T-helper 2 cell treated with Interferon-gamma antibody and Interleukin-4, amounts not matched to agents 5 μg/mL and 100 μg/mL, for 36 hours (primary cell): ENCODE measurements at places on chromosomes 16 and 17.

GRCh38 chr16:12235110-12235509 lies 258.6 kb downstream of the SNX29 start:
- DNase-seq: no peak

GRCh38 chr16:82639666-82640336 lies 13.0 kb downstream of the CDH13 start:
- DNase-seq: peak; percentile 39

- peak; percentile 47 for DNase-seq
These were observed 17.7 kb downstream of the PSMD11 start for GRCh38 chr17:32461853-32462617.

GRCh38 chr17:69164206-69164605 lies 22.5 kb upstream of the ABCA6 start:
- DNase-seq: no peak

- no peak for DNase-seq
These were observed 1.8 kb downstream of the KNOP1 start for GRCh38 chr16:19716183-19716582.

DNA sequence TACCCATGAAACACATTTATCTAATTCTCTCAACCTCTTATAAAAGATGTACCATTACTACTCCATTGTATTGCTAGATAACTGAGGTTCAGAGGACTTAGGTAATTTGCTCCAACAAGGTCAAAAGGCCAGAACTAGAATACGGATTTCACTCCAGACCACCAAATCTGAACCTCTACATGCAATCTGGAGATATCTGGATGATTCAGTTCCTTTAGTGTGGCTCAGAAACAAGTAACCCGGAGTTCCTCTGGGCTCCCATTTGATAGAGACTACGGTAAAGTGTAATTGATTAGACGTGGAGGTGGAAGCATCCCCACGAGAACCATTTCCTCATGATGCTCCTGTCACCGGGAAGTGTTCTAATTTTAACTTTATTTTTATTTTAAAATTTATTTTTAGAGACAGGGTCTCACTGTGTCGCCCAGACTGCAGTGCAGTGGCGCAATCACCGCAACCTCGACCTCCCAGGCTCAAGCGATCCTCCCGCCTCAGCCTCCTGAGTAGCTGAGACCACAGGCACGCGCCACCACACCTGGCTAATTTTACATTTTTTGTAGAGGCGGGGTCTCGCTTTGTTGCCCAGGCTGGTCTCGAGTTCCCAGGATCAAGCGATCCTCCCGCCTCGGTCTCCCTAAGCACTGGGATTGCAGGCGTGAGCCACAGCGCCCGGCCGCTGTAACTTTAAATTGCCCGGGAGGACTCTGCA lies 608 bp upstream of the COX10 start:
- no peak for DNase-seq
